Activated CD4-positive, alpha-beta T cell treated with anti-CD3 and anti-CD28 coated beads, Interleukin-2, Interleukin-6, amounts not matched to agents 100 ng/mL and 50 ng/mL, durations not matched to agents 16 hours and 8 hours (primary cell): ENCODE measurements at places on chromosomes 2 and 18.

DNA sequence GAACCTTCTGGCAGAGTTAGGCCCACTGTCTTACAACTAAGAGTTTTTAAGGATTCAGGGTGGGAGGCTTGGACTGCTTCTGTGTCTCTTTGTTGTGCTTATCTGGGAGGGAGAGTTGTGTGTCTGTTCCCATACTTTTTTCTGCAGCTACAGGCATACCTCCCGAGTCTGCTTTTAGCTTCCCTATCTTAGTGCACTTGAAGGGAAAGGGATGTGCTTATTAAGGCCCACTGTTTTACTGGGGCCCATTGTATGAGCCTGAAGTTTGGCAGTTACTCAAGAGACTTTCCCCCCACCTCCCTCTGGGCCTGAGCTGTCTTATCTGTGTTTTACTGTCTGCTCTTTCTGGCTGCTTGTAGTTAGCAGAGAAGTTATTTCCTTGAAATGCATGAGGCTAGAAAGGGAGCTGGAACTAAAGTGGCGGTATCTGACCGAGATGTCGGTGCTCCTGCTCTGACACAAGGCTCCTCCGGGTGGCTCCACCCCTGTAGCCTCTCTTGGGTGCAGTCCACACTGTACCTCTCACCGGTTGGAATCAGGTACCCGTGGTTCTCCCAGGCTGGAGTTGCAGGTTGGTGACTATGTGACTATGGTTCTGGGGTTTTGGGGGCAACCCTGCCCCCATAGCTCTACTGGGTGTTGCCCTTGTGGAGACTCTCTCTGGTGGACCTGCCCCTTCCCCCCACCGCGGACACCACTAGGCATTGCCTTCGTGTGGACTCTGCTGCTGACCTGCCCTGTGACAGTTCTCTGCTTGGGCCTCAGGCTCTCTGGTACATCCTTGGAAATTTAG lies 12.9 kb downstream of the UBR3 start:
- no peak for DNase-seq

DNA sequence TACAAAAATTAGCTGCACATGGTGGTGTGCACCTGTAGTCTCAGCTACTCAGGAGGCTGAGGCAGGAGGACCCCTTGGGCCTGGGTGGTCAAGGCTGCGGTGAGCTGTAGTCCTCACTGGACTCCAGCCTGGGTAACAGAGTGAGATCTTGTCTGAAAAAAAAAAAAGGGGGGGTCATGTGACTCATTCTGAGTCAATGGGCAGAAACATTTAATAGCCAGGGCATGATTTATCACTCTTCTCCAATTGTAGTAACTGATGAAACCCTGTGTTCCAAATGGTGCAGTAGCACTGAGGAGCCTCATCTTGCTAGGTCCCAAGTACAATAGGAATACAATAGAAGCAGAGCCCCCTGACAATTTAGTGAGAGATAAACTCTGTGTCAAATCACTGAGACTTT lies 78.9 kb upstream of the CCDC68 start:
- DNase-seq, result no peak

- no peak for DNase-seq
Observed at GRCh38 chr2:152493417-152493816, 158.4 kb downstream of the FMNL2 start.

DNA sequence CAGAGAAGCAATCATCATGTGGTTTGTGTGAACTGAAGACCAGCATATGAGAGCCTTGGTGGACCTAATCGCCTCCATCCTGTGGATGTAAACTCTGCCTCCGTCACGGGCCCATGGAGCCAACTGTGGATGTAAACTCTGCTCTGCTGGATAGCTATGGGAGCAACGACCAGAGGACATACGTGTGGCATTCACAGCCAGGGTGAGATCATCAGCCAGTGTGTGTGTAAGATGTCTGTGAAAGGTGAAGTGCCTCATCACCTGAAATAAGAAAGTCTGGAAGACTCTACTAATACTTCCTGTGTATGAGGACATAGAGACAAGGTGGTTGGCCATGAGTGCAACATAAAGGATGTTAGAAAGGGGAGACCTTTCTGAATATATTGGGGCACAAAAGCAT lies 63.5 kb downstream of the CYB5A start:
- no peak for DNase-seq

- no peak for DNase-seq
Observed at GRCh38 chr2:42127425-42128424, 41.4 kb upstream of the EML4 start.

DNA sequence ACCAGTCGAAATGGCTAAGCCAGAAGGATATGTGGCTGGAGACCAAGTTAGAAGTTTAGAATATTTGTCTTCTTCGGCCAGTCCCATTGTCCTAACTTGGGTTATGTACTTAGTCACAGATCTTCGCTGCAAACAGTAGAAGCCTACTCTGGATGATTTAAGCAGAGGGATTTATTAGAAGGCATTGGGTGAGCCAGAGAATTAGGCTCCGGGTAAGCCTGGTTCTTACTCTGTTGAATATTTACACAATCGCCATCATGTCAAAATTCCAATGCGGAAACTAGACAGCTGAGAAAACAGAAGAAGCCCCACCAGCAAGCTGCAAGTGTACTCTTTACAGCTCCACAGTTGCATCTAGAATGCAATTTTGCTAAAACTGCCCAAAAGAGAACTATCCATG lies 276.6 kb downstream of the CMPK2 start:
- no peak for DNase-seq

DNA sequence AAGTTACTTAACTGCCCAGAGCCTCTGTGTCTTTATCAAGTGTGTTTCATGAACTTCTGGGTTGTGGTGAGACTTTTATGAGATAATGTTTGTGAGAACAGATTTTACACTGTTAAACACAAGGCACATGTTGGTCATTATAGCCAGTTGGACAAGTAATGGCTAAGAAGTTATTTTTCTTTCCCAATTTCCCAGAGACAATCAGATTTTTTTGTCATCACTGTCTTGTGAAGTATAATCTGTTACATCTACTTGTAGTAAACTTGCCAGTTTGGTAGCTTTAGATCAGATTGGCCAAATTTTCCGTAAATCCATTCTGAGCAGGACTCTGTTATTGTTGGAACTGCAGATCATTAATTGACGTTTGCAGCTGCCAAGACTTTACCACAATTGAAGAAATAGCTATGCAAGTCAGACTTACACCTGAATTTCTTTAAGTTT lies 838.8 kb downstream of the SLC4A3 start:
- no peak for DNase-seq
